ENCODE measurements at places on chromosomes 4 and X.

- DNase-seq: no peak
Measured at GRCh38 chr4:78162821-78163220, 105.7 kb downstream of the FRAS1 start.

- DNase-seq: peak; percentile 2
Measured at GRCh38 chr4:37978248-37978924, 18.2 kb downstream of the PTTG2 start.

- no peak for DNase-seq
Measured at GRCh38 chr4:657834-658667, 16.0 kb downstream of the ATP5ME start.

DNA sequence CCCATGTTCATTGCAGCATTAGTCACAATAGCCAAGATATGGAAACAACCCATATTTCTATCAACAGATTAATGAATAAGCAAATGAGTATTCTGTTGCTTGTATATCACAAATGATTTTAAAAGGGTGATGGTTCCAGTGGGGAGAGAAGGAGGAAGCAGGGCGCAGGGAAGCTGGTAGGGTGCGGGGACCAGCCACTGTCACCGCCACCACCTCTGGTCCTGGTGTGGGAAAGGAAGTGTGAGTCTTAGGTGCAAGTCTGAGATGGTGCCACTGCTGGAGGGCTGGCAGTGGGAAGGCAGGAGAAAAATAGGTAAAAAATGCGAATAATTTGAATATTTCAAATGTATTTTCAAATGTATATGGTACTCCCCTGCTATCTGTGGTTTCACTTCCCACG lies 286.8 kb upstream of the DDX53 start:
- DNase-seq: no peak

GRCh38 chrX:148774276-148774675 lies 273.9 kb downstream of the AFF2 start:
- DNase-seq: no peak

DNA sequence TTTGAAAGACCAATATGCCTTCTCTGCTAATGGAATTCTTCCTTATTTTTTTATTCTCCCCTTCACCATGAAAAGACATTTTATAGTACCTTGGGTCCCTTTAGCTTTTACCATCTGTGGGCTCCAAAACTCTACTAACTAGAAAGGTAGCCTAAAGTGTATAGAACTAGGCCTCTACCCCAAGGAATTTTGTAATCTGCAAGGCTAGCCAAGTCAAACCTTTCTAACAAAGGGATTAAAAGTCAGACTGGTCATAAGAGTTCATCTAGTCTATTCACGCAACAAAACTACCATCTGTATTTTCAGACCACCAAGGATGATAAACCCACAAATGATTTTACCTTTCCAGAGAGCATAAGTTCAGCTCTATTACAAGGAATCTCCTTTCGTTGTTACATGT lies 189.5 kb upstream of the DCAF8L1 start:
- DNase-seq: no peak

- peak; percentile 28 for DNase-seq
Measured at GRCh38 chrX:54921427-54922021, 900 bp downstream of the TRO start.

DNA sequence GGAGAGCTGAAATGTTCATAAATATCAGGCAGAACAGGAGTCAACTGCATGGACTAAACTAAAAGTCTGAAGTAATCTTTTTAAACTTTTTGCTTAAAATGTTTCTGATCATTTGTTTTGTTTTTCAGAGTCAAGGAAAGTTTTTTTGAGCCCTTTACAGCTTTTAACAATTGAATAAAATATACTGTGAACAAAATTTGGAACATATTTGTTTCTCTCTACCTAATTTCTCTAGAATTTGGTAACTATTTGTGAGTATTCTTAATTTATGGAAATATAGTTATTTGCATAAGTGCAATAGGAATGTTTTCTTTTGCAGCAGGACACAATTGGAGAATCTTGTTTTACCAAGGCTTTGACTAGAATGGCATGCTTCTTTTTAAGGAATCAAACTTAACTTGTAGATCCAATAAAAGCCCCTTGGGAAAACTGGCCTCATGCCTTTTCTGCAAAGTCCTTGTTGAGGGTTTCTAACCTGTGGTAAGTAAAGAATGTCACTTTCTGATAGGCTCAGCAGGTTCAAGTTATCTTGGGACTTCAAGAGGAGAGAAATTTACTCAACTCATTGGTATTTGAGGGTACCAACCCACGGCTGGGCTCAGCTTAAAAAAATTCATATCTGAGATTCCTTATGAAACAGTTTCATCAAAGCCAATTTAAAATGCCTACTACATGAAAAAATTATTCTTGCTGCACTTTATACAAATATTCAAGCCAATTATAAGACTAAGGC lies 91.5 kb downstream of the UPRT start:
- no peak for DNase-seq

GRCh38 chr4:110289601-110290100 lies 91.2 kb upstream of the ELOVL6 start:
- DNase-seq: no peak

GRCh38 chrX:17829566-17829965 lies 31.5 kb downstream of the RAI2 start:
- no peak for DNase-seq

- DNase-seq: peak; percentile 33
Measured at GRCh38 chr4:182916483-182917181, 554 bp downstream of the DCTD start.

- DNase-seq: no peak
Measured at GRCh38 chr4:110087070-110087708, 111.2 kb downstream of the ELOVL6 start.

DNA sequence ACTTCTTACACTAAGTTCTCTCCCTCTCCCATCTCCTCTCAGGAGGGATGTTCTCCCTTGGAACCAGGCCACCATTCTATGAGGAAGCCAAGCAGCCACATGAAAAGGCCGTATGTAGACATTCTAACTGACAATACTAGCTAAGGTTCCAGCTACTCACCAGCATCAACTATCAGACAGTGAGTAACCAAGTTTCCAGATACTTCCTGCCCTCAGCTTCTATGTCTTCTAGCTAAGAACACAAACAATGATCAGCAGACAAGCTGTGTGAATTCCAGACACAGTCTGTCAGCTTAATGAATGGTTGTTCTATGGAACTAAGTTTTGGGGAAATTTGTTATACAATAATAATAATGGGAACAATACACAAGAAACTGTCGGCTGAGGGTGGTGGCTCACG lies 50.8 kb downstream of the SMIM14 start:
- no peak for DNase-seq

DNA sequence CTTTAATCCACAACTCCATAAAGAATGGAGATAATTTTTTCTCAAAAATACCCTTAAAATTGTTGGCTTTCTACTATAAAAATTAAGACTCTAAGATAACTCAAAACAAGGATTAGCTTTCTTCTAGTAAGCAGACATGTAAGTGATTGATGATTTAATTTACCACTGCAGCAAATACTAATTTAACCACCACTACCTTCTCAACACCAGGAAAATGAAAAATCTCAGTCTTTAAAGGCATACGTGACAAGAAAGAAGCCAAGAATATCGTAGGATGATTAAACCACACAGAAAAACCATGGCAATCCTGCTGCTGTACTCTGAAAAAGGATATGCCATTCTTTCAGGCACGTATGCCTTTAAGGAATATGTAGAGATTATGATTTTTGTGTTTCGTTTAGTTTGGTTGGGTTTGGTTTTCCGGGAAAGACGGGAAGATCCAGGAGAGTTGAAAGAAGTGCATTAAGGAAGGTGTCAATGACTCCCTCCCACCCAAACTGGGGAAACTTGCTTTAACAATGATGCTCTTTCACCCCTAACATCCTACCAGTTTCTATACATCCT lies 881 bp downstream of the LRCH2 start:
- no peak for DNase-seq

- DNase-seq: no peak
Measured at GRCh38 chr4:17894421-17894820, 83.6 kb downstream of the NCAPG start.

DNA sequence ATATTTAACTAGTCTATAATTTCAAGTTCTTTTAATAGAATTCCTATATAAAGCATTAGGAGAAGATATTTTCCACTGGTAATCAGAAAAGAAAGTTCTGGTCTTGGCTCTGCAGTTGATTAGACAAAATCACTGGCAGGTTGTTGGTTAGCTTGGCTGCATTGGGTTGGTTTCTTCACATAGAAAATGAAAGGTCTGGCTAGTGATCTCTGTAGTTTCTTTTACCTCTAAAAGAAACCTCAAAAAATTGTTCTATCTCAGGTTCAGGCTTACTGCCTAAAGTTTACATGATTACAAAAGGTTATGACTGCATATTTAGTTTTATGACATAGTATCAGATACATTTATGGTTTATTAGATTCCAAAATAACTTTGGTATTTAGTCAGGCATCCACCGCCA lies 95.8 kb upstream of the NAP1L5 start:
- DNase-seq: no peak

DNA sequence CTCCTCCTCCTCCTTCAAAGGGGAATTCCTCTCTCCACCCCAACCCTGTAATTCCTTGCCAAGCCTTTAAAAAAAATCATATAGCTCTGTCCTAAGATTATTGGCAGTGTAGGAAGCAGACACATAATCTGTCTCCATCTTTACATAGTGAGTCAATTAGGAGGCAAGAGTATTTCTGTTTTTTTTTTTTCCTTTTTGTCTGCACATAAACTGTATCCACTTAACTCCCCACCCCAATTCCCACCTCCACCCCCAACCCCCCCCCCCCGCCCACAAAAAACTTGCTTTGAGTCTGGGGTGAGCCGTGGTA lies 182.5 kb downstream of the RASL11B start:
- no peak for DNase-seq

GRCh38 chr4:27149541-27150212 lies 289.0 kb downstream of the STIM2 start:
- no peak for DNase-seq

- no peak for DNase-seq
Measured at GRCh38 chr4:75071317-75071716, 138.4 kb downstream of the PARM1 start.

- DNase-seq: no peak
Measured at GRCh38 chr4:6200922-6201362, 593 bp upstream of the JAKMIP1 start.

DNA sequence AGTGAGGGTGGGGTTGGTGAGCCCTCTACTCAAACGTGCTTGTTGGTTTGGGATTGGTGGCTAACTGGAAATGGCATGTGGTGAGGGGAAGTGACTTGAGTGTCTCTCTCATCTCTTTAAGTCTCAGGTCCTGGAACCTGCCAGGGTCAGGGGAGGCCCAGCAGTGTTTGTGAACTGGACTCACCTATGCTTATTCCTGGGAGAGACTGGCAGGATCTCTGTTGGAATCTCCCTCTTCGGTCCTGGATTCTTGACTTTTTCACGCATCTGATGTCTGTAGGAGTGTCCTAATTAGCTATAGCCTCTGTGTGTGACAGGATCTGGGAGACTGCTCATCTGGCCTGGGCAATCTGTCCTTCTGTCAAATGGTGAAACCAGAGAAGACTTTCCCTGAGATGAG lies 7.2 kb upstream of the EFNB1 start:
- no peak for DNase-seq

DNA sequence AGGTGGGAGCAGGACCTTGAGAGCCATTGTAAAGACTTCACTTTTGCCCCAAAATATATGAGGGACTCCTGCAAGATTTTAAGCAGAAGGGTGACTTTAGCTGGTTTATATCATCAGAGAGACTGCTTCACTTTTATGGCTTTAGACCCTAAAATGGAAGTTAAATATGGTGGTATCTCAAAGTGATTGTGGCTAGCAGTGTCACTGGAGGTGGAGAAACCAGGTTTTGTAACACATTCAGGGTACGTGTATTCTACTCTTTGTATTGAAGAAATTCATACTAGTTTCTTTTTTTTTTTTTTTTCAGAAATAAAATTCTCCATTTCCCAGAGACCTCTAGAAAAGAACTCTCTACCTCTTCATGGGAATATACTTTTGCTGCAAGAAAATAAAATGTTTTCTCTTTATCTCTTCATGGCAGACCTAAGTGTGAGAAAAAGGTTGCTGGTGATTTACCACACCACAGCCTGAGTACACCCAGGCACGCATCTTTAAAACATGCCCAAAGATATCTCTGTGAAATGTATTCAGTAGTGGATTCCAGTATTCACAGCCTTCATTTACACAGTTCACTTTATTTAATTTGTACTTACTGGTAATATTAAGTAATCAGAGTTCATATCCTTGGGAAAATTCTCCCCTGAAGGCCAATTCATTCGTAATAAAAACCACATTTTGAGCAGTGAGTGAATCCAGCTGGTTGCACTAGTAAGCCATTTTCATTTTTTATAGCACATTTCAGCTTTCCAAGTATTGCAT lies 74.3 kb upstream of the GUCY1A1 start:
- DNase-seq: no peak

GRCh38 chrX:13697976-13698375 lies 9.0 kb downstream of the RAB9A start:
- DNase-seq: no peak

DNA sequence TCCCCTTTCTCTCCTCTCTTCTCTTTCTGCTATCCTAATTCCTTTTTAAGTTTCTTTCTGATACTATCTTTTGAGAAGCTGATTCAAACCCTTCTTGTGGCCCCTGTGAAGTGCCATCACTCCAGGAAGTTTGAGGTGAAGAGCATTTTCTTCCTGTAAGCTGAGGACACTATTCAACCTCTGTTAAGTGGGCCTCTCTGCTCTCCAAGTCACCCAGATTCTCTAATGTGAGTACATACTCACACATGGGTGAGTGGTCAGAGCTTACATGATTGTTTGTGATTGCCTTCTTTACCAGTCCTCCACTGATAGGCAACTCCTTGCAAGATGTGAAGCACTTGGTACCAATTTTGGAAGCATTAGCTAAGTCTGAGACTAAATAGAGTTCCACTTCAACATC lies 18.4 kb upstream of the SMIM10L2A start:
- DNase-seq: no peak

DNA sequence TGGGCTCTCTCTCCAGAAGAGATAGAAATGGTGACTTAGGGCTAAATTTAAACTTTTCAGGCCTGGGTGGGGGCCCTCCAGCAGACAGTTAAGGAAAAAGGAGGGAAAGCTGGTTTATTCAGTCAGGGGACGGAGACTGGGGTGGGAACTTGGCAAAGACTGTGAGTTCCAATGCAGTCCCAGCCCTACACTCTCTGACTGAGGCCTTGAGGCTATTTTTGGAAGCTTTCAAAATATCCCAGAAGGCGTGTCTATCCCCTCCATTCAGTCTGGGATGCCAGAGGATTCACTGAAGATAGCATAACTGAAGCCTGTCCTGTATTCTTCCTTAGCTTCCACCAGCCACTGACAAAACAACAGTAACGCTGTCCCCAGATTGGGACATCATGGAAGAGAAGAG lies 32.1 kb upstream of the MSN start:
- DNase-seq: no peak

DNA sequence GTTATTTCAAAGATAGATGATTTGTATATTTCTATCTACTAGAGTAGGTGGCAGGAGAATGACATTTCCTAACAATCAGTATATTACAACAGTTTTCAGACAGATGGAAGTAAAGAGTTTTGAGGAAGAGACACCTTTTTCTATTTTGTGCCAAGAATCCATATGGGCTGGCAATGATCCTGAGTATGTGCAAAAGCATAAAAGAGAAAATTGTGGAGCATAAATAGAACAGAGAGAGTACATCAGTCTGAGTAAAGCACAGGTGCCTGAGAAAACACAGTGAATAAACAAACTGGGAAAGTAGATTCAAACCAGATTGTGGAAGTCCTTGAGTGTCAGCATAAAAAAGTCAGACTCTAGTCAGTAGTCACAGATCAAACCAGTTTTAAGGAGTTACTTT lies 96.8 kb upstream of the WDR44 start:
- no peak for DNase-seq

GRCh38 chr4:120942776-120943175 lies 20.2 kb upstream of the PRDM5 start:
- DNase-seq: no peak

Measured in NCI-H460 (cell line).